Mammary epithelial cell (primary cell): ENCODE measurements at places on chromosomes 12 and 14.

DNA sequence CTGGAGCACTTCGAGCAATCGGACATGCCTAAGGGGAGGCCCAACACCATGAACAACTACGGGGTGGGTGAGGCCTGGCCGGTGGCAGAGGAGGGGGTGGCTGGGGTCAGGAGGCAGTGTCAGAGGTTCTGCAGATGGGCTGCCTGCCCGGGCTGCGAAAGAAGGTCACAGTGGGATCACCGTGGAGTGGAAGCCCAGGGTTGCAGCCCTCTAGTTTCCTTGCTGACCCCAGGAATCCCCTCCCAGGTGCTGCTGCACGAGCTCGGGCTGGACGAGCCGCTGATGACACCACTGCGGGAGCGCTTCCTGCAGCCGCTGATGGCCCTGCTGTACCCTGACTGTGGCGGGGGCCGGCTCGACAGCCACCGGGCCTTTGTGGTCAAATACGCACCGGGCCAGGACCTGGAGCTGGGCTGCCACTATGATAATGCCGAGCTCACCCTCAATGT is 1.9 kb upstream of the ARL6IP4 start:
- no peak for DNase-seq

- DNase-seq = peak; percentile 43
Observed at GRCh38 chr14:24080888-24081738, 9.8 kb downstream of the CPNE6 start.

- no peak for DNase-seq
Observed at GRCh38 chr14:51059032-51059431, 35.9 kb downstream of the TRIM9 start.

GRCh38 chr12:106733660-106734059 is 40.8 kb upstream of the RIC8B start:
- no peak for DNase-seq

DNA sequence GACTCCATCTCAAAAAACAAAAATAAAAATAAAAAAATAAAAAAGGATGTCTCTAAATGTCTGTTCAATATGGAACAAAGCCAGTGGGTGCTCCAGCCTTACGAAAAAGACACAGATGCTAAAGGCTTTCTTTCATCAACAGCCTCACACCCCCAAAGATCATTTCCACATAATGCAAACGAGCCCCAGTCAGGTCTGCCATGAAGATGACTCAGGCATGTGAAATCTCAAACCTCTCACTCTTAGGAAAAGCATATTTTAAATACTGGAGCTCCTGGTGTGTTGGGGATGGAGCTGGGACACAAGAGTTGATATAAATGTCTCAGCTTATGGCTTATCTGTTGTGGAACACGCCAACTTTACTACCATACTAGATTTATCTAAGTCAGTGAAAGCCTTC is 49.9 kb upstream of the PLXNC1 start:
- peak; percentile 40 for DNase-seq

- DNase-seq = no peak
Observed at GRCh38 chr12:128727461-128727860, 96.3 kb downstream of the SLC15A4 start.

DNA sequence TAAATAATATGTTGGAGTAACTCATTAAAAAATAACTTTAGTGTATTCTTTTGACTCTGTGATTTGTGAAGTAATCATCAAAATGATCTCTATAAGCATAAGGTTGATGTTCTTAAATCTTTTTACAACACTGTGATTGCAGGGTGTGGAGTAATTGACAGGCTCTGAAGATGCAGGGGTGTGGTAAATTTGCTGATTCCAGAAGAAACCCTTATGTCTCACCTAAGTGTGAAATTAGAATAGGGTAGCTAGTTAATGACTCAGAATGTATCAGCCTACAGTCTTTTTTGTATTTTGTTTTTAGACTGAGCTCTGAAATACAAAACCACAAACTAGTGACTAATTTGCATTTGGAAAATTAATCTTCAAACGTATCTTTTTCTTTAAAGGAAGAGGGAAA is 5.9 kb downstream of the PRPF39 start:
- peak; percentile 76 for DNase-seq

- no peak for DNase-seq
Observed at GRCh38 chr12:10196210-10196609, 16.5 kb upstream of the GABARAPL1 start.

- no peak for DNase-seq
Observed at GRCh38 chr14:72796935-72797334, 97.0 kb downstream of the DPF3 start.

DNA sequence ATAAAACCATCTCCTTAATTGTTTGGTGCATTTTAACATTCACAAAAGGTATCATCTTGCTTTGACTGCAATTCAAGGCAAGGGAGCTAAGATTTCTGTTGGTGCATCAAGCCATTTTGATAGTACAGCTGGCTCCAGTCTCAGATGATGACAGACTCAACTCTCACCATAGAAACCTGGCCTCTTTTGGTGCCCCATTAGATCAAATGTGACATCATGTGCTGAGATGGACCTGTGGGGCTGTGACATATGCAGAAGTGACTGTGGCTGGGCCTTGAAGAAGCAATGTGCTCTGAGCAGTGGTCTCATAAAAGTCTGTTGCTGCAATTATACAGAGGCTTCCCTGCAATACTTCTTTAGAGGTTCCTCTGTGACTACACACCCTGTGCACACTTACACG is 88.4 kb downstream of the SLC2A13 start:
- no peak for DNase-seq

- DNase-seq = no peak
Observed at GRCh38 chr14:66910311-66910840, 278.9 kb upstream of the GARIN2 start.

GRCh38 chr14:90426663-90427062 is 29.8 kb downstream of the CALM1 start:
- no peak for DNase-seq

GRCh38 chr12:77842430-77842829 is 11.7 kb downstream of the NAV3 start:
- peak; percentile 20 for DNase-seq
